ENCODE measurements at places on chromosomes 11 and 22.

- DNase-seq = no peak
Measured at GRCh38 chr11:95076416-95076815, 9.7 kb downstream of the SRSF8 start.

DNA sequence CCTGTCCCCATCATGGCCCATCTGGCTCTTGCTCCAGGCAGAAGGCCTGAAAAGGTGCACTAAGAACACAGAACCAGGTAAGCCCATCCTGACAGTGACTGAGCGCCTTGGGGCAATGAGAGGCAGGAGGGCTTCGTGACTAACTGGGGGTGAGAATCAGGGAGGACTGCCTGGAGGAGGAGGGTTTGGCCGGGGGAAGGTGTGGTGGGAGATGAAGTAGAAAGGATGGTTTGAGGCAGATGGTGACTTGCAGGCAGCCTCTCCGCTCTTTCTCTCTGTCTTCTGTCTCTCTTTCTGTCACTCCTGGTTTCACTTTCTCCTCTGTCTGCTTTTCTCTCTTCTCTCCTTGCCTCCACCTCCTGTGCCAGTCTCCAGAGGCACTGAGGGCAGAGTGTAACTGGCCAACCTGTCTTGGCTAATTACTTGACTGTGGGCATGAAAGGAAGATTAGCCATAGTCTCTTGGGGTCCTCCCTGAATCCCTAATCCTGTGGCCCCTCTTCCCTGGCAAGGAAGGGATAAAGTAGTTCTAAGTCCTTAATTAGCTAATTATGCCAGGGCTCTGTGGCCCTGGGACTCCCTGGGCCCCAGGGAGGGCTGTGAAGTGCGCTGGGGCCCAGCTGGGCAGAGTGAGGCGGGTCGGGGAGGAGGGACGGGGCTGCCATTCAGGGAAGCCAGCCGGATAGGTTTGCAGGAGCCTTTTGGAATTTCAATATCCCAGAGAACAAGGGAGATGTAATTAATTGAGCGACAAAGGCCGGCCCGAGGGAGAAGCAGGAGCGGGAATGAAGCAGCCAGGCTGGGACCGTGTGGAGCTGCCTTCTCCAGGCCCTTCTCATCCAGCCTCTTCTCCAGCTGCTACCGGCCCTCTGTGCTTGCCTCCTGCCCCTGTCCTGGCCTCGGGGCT lies 61.1 kb downstream of the CACNA1I start:
- no peak for DNase-seq

GRCh38 chr11:115527534-115528125 lies 23.4 kb upstream of the CADM1 start:
- no peak for DNase-seq

DNA sequence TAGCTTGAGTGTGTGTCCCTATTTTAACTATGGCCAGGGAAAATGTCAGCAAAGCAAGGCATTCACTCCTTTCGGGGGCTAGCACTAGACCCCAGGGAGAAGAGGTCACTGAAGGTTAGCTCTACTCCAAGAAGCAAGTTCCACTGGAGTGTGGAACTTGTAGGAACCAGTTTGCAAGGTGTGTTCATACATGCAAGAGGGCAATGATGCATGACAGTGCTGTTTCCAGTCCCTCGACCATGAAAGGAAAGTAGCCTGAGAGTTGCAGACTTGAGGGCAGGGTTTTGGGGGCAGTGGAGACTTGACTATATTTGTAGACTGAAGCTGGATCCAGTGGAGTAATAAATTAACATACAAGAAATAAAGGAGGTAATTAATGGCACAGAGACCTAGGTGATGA lies 21.6 kb upstream of the SLC36A4 start:
- DNase-seq = no peak

DNA sequence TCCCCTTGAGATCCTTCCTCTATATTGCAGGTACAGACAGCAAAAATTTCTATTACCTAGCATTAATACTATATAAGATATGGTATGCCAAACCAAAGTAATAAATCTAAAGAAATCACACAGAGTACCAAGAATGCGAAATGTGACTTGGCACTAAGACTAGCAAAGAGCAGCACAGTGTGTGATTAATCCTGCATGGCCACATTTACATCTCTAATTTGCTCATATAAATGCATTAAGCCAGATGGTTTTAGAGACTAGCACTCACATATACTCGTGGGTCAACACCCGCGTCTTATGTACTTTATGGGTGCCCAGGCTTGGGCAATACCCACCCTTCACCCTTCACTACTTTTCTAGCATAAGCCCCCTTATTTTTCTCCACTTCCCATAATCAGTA lies 213.2 kb downstream of the TTC28 start:
- DNase-seq = no peak

- DNase-seq = no peak
Measured at GRCh38 chr11:32450372-32450771, 15.0 kb upstream of the WT1 start.

DNA sequence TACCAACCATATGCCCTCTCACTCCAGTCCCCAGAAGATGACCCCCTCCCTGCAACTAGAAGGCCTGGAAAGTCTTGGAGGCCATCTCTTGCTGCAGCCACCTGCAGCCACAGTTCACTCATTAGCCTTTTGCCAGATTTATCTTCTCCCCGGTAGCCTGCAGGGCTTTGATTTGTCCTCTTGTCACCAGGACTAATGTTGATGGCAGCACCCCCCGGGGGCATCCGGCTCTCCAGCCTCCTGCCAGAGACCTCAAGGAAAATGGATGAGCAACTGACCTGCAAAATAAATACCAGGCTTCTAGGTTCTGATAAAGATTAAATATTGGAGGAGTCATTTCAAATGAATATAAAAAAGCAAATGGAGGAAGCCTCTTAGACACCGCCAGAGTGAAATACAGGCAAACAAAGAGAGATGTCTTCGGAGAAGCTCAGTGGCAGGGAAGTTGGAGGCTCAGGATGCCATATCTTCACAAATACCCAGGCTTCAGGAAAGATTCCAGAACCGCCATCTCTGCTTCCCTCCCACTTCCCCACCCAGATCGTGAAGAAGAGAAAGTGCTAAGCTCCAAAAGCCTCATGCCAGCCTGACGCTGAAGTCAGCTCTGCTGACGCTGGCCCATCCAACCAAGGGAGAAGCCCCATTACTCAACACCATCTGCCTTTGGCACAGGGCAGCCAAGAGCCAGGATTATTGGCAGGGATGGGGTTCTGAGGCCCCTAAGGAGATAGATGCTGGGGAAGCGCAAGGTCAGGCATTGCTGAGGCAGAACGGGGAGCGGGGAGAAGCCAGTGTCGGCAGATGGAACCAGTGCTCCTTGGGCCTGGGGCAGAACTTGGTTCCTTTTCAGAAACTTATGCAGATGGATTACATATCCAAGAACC lies 362.7 kb downstream of the CADM1 start:
- DNase-seq = no peak

DNA sequence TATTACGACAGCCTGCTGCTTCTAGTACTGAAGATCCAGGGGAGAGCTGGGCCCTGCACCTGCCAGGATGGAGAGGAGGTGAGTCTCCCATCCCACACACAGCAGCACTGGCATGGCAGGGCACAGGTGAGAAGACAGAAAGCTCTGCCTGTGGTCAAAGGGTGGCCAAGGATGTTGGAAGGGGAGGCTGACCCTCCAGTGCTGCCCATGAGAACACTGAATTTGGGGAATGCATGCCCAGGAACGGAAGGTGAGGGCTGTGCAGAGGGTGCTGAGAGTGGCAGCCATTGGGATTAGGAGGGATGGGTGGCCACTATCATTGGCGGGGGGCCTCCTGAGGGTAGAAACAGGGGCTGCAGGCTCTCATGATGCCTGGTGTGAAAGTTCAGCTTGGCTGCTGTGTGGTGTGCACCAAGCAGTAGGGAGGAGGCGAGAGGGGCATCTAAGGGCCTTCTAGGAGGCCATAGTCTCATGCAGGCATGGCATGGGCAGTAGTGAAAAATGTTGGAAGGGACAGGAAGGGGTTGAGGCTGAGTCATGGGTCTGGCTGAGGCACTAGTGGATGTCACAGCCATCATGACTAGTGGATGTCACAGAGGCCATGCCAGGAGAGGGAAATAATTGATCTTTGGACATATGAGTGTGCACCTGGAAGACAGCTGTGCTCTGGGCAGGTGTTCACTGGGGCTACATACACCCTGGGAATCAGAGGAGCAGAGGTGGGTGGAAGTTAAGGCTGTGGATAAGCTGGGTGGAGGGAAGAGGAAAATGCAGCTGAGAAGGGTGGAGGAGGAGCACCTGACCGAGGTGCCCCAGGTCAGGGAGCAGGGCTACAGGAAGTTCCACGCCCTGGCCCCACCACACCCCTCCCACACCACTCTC lies 2.5 kb upstream of the LRRC74B start:
- DNase-seq = no peak

GRCh38 chr11:16403448-16403803 lies 47.1 kb upstream of the SOX6 start:
- DNase-seq = no peak

- DNase-seq = no peak
Measured at GRCh38 chr22:18152519-18152918, 2.5 kb downstream of the USP18 start.

DNA sequence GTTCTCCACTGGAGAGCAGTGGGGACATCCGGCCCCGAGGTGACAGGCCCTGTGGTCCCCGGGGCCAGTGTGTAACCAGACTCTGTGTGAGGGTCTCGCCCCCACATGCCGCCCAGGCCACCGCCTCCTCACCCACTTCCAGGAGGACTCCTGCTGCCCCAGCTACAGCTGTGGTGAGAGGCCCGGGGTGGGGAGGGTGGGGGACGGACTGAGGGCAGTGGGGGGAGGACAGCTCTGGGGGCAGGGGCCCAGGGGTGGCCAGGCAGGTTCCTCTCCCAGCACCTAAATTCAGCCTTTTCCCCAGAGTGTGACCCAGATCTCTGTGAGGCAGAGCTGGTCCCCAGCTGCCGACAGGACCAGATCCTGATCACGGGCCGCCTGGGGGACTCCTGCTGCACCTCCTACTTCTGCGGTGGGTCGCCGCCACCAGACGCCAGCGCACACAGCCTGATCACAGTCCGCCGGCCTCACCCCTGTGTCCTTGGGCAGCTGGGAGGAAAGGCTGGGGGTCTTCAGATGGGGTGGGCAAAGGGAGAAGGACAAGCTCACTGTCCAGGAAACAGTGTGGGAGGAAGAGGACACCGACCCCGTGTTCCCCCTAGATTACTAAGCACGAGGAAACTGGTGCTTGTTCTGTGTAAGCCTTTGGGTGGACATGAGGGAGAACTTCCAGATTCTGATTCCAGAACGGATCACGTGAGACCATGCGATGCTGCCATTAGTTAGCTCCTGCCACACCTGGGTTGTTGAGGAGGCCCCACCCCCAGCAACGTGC lies 84.4 kb upstream of the MYOD1 start:
- DNase-seq = no peak

DNA sequence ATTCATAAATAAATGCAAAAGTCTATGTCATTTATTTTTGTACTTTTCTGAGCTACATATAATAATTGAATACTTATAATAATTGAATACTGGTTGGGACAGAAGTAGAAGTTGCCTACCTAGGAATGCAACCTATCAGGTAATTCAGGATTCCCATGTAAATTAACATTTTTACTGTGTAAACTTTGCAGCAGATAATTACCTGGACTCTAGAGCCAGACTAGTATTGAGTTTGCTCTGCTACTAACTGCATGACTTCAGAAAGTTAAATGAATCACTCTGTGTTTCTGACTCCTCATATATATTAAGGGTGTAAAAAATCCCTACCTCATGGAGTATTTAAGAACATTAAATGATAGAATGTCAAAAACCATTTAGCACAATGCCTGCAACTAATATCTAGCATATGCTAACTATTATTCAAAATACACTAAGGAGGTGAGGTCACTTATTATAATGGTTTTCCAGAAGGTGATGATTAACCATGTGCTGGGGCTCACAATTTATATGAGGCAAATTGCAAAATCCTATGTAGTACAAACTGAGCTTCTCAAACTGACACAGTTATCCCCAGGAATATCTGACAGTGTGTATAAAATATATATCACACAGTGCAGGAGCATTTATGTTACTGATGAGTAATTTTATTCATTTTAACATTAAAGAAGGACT lies 138.1 kb upstream of the ANO3 start:
- no peak for DNase-seq

- DNase-seq = no peak
Measured at GRCh38 chr11:6405052-6405667, 13.7 kb downstream of the APBB1 start.

- no peak for DNase-seq
Measured at GRCh38 chr11:36471577-36471976, 38.5 kb downstream of the TRAF6 start.

DNA sequence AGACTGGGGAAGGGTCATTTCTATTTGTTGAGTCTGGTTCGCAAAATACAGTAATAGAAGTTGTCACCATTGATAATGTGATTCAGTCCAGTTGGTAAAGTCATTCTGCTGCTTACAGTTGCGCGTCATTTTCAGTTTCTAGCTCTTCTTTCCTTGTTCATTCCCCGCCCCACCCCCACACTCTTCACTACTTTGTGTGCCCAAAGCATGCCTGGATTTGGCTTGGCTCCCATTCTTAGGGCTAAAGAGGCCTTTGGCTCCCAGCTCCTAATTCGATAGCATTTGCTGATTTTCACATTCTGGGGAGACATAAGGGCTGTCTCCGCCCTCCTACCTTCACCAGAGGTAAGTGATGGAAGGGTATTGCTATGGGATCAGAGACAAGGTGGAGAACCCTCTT lies 43.0 kb downstream of the CECR2 start:
- DNase-seq = no peak

DNA sequence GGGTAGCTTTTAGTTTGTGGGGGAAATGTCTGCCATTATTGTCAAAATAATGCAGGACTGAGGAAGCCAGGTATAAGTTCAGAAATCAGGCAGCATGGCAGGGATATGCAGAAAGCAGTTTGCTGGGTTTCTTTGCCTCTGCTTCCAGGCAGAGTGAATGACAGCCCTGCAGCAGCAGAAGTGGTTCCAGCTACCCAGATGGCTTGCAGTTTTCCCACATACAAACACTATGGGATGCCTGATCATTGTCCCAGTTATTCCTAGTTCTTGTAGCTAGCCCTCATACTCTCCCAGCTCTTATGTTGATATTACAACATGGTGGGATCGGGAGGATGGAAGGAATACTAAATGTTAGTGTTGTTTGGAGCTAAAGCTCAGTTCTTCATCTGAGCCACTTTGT lies 2.8 kb upstream of the DIXDC1 start:
- no peak for DNase-seq

- no peak for DNase-seq
Measured at GRCh38 chr11:85844439-85845123, 10.6 kb upstream of the CCDC83 start.

GRCh38 chr11:45021692-45022141 lies 71.0 kb upstream of the TP53I11 start:
- DNase-seq = no peak

DNA sequence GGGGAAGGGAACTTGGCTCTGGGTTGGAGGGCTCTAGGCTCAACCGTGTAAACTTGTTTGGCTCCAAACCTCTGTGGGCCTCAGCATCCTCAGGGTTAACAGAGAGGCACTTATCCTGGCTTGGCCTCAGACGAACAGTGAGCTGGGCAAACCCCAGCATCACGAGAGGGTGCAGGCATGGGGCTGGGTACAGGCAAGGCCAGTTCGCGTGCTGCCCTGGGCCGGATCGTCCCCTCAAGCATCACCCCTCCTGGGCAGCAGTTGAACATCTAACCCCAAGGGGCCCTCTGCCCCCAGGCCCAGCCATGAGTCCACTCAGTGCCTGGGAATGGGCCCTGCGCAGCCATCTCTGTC lies 1.9 kb downstream of the EHBP1L1 start:
- DNase-seq = no peak

- DNase-seq = no peak
Measured at GRCh38 chr11:55707029-55707428, 45.0 kb downstream of the OR4C6 start.

- no peak for DNase-seq
Measured at GRCh38 chr11:23991165-23991539, 505.7 kb upstream of the LUZP2 start.

Data from iPS DF 6.9 (cell line).